ENCODE measurements at places on chromosomes 2 and 18.

GRCh38 chr2:168568476-168569267, 112.6 kb downstream of the CERS6 start:
- DNase-seq = no peak

GRCh38 chr18:75034937-75035336, 174.0 kb downstream of the PTGR3 start:
- no peak for DNase-seq

- DNase-seq = no peak
These were observed 60.9 kb upstream of the ACAA2 start for GRCh38 chr18:49874238-49874637.

GRCh38 chr2:120761911-120762310, 26.2 kb downstream of the GLI2 start:
- no peak for DNase-seq

DNA sequence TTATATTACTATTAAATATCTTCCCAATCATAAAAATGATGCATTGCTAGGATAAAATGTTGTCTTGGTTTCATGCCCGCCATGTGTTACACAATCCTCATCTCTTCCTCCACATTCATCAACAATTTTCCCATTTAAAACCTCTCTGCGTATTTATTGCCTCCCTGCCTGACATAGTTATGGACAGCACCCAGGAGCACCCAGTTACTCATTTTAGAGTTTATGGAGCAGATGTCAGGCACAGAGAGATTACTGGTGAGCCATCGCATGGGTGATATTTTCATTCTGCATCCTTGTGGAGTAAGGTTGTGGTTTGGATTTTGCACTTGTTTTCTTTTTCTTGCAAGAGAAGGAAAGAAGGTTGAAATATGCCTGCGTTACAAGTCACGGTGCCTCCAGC, 116.7 kb upstream of the NPAS2 start:
- DNase-seq = no peak

DNA sequence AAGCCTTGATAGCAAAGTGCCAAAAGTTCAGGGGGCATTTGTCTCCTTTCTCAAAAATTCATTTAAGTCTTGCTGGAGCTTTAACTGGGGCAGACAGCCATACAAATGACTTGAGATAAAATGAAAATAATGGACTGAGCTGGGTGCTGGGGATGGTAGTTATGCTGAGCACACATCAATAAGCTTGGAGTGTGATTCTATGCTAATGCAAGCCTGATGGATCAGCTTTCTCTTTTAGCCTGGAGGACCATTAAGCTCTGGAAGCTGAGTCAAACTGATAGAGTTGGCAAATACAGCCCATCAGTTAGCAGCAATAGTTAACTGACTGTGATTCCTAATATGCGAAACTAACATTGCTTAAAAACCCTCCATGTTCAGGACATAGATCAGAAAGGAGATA, 98.0 kb downstream of the CAMKMT start:
- no peak for DNase-seq

DNA sequence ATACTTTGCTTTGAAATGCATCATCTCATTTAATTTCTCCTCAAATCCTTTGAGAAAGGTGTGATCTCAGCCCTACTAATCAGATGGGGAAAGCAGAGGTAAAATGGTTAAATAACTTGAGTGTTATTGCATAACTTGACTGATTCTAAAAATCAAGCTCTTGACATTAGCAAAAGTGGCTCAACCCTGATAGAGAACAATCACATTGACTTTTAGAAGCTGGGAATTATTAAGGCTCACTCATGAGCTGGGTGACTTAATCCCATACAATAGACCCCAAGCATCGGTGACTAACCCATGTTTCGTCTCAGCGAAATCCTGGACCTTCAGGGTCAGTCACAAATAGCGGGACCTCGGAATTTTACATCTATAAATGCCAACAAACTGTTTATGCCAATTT, 378.9 kb downstream of the NBAS start:
- DNase-seq = no peak

- DNase-seq = no peak
These were observed 36.9 kb upstream of the DSEL start for GRCh38 chr18:67553437-67553836.

- DNase-seq = no peak
These were observed 234.0 kb downstream of the DYM start for GRCh38 chr18:49226243-49227000.

GRCh38 chr2:30721668-30722647, 85.3 kb downstream of the CAPN13 start:
- no peak for DNase-seq

DNA sequence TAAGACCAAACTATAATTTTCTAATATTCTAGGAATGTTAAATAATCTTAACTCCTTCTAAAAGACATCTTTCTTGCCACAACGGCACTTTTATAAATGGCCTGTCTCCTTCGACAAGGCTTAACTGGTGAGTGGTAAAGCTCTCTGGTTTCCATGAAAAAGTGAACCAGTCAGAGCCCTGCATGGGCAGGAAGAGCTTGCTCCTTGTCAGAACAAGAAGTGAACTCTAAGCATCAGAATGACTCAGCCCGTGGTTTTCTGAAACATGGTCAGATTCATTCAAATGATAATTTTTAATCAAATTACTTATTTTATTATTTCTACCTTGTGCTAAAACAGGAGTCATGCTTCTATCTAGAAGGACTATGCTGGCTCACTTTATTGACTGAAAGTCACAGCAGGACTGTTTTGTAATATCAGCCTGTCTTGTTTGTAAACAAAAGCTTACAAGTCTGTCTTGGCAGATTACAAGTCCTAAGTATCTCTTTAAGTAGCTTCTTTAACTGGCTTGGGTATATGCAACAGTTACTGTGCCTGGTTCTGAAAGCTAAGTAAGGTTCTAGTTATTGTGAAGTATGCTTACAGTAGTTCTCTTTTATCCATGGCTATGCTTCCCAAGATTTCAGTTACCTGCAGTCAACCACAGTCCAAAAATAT, 245.4 kb downstream of the NAPG start:
- DNase-seq = no peak

Measured in neuronal stem cell (in vitro differentiated cells).